ENCODE measurements at places on chromosomes 12 and 14.

DNA sequence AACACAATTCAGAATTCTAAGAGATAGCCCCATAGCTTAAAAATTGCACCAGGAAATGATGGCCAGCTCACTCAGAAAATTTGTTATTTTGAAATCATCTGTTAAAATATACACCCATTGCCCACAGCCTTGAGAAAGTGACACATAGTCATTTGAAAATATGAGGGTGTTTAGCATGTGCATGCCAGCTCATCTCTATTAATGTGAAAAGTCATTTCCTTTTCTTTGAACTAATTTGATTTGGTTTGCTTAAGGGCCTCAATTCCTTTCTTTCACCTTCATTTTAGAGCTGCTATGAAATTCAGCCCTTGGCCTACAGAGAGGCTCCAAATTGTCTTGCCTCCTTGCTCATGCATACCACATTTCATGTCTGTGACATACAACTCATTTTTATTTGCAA is 241.4 kb downstream of the PHLDA1 start:
- DNase-seq = no peak

- no peak for DNase-seq
Measured at GRCh38 chr12:62127516-62127915, 132.7 kb upstream of the USP15 start.

DNA sequence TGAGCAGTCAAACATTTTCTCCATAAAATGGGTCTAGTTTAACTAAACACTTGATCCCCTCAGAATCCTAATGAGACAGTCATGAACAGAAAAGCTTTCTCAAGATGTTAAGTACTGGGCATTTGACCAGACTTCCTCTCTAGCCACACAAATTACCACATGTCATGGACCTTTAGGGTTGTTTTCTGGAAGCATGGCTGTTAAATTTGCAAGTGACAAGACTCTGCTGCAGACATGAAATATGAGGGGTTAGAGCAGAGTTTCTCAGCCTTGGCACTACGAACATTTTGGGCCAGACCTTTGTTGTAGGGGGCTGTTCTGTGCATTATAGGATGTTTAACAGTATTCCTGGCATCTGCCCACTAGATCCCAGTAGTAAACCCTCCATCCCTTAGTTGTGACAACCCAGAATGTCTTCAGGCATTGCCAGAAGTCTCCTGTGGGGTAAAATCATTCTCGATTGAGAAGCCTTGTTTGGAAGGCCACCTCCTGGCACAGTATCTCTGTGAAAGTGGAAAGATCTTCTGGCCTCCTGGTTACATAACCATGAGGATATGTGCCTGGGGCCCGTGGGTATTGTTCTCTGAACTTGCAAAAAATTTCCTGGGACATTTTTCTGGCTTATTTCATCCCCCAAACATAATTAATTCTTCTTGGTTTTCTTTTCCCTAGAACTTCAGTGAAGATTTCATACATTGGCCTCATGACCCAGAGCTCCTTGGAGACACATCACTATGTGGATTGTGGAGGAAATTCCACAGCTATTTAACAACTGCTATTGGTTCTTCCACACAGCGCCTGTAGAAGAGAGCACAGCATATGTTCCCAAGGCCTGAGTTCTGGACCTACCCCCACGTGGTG is 4.3 kb downstream of the TMEM106C start:
- no peak for DNase-seq

- DNase-seq = no peak
Measured at GRCh38 chr14:93009471-93010129, 86.7 kb downstream of the CHGA start.

DNA sequence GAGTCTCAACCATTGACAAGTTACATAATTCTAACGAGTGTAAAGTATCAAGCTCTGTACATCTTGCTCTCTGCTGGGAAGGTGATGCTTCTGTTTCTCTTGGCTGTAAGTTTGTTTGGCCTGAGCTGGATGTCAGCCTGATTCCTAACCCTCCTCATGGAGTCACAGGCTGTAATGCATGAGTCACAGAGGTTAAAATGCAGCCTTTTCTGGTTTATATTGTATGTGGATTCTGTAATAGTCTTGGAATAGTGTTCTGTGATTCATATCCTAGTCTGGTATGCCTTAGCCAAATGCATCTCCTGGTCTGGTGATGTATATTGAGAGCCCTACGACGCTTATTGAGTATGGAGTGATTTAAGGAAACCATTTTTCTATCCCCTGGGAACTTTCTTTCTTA is 104.5 kb upstream of the FRMD6 start:
- DNase-seq = no peak

GRCh38 chr12:105322070-105322469 is 8.4 kb upstream of the C12orf75 start:
- no peak for DNase-seq

GRCh38 chr12:15556411-15557102 is 232.6 kb downstream of the EPS8 start:
- no peak for DNase-seq

DNA sequence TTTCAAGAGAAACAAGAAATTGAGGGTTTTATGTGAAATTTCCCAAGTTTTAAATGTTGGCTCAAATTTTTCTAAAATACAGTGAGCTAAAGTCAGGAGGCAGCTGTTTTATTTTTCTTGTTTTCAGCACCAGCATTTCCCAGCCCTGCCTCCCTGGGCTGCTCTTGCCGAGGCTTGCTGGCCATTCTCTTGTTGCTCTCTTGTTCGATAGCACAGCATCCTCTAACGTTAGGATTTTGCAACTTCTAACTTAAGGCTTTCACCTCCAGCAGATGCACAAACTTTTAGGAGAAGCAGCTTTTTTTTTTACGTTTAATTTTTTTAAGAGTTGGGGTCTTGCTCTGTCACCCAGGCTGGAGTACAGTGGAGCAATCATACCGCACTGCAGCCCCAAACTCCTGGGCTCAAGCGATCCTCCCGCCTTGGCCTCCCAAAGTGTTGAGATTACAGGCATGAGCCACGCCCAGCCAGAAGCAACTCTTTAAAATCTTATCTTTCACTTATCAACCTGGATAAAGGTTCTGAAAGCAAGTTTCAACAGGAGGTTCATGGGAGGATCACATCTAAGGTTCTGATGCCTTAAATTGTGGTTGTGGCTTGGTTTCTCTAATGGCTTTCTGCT is 40.2 kb downstream of the B4GALNT3 start:
- DNase-seq = no peak

DNA sequence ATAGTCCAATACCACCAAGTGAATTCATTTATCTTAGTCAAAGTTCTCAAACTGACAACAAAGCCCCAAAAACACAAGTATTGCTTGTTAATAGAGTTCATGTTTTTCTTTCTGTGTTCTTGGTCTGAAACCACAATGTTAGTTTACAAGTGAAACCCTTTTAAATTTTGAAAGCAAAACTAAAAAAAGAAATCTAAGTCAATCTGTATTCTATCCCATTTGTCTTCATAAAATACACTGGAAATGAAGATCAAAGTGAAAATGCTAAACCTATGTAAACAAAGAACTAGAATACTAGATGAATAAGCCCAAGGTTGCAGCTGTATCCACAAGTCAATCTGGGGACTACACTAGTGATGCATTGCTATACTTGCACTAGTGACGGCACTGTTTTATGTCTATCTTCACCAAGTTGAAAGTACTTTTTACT is 10.4 kb downstream of the MAP4K5 start:
- no peak for DNase-seq

GRCh38 chr12:84599539-84599938 is 313.1 kb downstream of the SLC6A15 start:
- DNase-seq = peak; percentile 51

- no peak for DNase-seq
Measured at GRCh38 chr12:3168223-3169221, 91.3 kb downstream of the TSPAN9 start.

GRCh38 chr14:58861586-58861985 is 223.8 kb downstream of the DACT1 start:
- DNase-seq = no peak

GRCh38 chr12:113467502-113468364 is 3.9 kb downstream of the LHX5 start:
- no peak for DNase-seq

DNA sequence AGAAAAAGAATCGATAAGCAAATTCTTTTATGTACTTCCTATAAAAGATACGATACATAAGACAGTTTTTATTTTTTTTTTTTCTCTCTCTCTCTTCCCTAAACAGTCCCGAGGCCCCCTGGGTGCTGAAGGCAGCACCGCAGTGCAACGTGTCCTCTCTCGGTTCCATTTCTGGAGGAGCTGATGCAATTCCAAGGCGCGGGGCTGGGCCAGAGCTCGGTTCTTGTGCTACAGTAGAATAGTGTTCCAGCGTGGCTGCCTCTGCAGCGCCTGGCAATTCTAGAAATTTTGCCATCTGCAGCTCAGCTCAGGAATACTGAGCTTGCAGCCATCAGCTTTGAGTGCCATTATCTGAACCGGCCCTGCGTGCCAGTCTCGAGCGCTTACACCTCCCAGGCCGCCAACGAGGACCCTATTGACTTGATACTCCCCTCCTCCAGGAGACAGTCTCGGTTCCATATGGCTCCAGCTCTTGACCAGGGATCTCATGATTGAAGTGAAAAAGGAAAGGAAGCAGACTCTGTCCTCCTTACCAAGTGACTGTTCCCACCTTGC is 630 bp downstream of the ALDH1L2 start:
- no peak for DNase-seq

- no peak for DNase-seq
Measured at GRCh38 chr12:21788089-21788983, 13.8 kb upstream of the KCNJ8 start.

DNA sequence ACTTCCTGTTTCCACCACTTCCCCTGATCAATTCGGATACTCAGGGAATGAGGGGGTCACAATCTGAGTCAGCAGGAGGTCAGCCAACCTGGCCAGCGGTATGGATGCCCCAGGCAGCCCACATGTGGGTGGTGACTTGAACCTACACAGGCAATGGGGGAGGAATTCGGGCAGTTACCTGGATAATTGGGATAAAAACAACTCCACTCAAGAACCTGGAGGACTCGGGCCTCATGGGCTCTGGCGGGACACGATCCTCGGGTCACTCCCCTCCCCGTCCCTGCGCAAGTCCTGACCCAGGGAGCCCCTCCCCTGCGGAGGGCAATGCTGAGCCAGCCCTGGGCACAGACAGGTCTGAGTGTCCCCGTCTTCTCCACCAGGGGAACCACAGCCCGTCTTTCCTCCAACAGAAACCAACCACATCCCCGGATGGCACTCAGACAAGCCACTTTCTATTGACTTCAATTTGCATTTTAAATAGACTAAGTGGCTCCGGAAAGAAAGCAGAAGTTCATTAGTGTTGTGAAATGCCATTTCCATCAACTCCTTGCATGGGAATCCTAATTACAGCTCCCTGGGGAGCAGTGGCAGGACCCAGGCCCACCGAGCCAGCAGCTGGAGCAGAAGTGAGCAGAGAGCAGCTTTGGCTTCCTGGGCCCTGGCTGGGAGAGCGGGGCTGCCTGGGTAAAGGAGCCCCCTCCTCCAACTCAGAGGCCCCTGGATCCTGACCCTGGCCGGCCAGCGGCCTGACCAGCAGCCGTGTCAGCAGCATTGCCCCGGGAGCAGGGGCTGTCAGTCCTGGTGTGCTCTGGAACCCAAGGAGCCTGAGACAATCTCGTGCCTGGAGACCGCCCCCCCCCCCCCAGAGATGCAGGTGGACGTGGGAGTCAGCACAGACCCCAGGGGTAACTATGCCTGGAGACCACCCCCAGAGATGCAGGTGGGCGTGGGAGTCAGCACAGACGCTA is 374.1 kb downstream of the ADGRD1 start:
- no peak for DNase-seq

GRCh38 chr12:2319737-2320506 is 267.1 kb downstream of the CACNA1C start:
- no peak for DNase-seq

- DNase-seq = no peak
Measured at GRCh38 chr12:87920139-87920538, 109.1 kb downstream of the C12orf50 start.

DNA sequence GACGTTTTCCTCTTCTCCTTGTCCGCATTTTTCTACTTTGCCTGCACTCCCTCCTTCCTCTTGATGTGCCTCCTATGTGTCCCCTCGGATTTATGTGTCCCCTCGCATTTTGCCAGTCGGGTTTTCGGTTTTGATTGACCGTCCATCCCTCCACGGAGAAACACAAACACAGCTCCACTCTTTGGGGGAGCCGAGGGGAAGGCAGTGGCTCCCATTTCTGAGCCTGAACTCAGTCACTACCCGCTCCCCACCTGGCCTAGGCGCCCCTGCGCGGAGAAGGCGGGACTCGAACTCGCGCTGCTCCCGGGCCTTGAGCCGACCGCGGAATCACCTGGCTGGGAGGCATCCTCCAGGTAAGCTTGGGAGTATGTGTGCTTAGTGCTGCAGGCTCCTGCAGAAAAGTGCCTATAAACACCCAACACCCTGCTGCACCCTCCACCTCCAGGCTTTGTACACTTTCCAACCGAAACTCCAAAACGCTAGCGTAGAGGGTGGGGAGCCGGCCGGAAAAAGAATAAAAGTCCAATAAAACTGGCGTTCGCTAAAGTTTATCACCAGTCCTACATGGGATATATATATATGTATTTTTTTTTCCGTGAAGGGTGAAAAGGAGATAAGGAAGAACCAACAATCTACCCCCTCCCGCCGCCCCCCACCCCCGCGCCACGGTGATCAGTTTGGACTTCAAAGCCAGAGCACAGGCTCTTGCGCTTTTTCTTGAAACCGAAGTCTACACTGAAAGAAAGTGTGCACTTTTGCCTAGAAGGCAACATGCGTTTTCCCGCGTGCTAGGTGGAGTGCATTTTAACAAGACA is 3.3 kb upstream of the CCND2 start:
- DNase-seq = no peak

DNA sequence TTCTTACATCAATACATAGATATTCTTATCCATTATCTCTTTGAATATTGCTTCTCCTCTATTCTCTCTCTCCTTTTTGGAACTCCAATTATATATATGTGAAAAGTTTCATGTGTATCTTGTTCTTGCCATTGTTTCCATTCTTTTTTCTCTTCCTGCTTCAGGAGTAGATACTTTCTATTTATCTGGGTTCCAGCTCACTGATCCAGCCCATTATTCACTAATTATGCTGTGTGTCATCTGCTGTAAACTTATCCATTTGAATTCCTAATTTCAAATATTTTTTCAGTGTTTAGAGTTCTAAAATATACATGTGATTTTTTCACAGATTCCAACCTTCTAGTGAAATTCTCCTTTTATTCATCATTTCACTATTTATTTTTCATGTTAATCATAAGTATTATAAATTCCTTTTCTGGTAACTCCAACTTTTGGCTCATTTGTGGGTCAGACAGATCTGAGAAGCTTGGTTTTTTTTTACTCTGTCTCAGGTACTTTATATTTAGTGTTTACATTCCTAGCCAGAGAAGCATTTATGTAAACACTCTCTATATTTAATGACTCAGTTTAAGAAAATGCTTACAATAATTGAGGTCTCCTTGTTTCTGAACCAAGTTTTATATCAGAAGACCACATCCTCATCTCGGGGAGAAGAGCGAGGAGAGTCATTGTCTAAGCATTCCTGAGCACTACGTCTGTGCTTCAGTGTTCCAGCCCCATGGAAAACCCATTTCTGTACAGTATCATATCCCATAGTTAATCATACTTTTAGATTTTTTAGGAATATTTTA is 15.9 kb upstream of the AMIGO2 start:
- no peak for DNase-seq

DNA sequence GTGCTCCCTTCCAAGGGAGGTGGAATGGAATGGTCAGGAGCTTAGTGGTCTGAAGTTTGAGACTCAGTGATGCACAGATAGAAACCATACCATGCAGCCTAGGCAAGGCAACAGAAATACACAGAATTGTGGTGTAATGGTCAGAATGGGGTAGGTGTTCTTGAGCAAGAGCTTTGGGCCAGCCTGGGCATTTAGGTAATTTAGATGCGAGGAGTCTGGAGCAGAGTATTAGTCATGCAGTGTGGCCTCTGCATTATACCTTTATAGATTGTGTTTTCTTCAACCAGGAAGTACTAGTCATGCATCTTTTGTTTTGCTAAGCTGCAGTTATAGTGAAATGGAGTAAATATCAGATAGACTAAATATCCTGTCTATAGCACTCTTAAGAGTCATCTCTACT is 118.3 kb downstream of the DAAM1 start:
- no peak for DNase-seq

All from NCI-H748 treated with DMSO at 0.1 percent for 48 hours (cell line).